ENCODE measurements at places on chromosomes 1 and 21. TPM values are rescaled to one million over a fixed set of nuclear protein-coding genes. Genes with fewer than 3 reads are reported as not detected.

Gene AIRE
- total RNA-seq = not detected

Gene WNT3A
- not detected for total RNA-seq

DNA sequence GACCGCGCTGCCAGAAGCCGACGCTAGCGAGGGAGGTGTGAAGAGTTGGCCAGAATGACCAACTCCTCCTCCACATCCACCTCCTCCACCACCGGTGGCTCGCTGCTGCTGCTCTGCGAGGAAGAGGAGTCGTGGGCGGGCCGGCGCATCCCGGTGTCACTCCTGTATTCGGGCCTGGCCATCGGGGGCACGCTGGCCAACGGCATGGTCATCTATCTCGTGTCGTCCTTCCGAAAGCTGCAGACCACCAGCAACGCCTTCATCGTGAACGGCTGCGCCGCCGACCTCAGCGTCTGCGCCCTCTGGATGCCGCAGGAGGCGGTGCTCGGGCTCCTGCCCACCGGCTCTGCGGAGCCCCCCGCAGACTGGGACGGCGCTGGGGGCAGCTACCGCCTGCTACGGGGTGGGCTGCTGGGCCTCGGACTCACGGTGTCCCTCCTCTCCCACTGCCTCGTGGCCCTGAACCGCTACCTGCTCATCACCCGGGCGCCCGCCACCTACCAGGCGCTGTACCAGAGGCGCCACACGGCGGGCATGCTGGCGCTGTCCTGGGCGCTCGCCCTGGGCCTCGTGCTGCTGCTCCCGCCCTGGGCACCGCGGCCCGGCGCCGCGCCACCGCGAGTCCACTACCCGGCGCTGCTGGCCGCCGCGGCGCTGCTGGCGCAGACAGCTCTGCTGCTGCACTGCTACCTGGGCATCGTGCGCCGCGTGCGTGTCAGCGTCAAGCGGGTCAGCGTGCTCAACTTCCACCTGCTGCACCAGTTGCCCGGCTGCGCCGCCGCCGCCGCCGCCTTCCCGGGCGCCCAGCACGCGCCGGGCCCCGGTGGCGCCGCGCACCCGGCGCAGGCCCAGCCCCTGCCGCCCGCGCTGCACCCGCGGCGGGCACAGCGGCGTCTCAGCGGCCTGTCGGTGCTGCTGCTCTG lies 1.2 kb downstream of the GPR88 start:
- H3K36me3 ChIP-seq = no peaks in the 10 kb centered on the region
- H3K4me3 ChIP-seq = peak overlapping the region; percentile 72
- DNase-seq = no peak
- no peak overlapping the region for H3K27ac ChIP-seq

DNA sequence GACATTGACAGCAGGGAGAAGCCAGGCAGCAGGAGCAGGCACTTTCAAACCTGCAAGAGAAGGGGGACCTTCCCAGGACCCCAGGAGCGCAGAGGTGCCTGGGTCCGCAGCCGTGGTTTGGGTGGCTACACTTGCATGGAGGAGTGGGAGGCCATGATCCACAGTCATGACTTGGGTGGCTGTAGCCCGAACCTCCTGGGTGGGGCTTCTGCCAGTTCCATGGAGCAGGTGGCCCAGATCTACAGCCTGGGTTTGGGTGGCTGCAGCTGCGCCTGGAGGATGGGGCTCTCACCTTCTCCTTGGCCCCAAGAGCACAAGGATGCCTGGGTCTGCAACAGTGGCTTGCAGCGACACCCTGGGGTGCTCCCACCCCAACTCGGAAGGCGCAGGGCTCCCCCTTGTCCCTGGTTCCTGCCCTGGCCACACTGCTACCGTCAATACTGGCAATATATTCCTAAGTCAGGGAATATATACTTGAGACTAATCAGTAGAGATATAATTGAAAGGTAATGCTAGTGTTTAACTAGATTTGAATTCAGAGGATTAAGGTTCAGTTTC lies 2.3 kb upstream of the OR6K6 start:
- no peak for DNase-seq
- no peaks in the 10 kb centered on the region for H3K27me3 ChIP-seq
- no peak overlapping the region for H3K4me3 ChIP-seq
- H3K36me3 ChIP-seq = no peaks in the 10 kb centered on the region

DNA sequence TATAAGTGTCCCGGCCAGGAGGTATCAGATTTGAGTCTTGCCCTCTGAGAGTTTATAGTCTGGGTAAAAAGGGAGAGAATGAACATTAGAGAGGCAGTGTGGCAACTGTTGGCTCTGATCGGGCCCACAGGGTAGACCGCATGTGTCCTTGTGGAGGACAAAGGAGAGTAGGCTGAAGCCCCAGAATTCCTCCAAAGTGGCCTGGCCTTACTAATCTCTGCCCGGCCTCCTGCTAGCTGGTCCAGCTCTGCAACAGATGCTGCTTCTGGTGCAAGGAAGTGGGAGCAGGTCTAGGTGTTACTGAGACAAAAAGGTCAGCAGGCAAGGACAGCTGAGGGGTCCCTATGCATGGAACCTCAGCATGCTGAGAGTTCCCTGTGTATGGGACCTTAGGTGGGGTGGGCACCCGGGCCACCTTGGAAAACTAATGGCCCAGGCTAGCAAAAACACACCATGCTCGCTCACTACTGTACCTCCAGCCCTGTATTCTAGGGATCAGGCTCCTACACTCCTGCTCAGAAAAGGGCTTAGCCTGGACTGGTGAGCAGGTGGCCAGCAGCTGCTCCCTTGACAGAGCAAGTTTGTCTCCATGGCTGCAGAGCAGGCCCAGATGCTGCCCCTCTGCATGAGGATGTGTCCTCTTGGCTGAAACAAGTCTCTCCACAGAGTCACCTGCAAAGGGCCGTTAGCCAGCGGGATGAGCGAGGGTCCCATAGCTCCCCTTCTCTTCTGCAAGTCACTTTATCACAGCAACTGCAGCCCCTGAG lies 30.3 kb upstream of the RGS16 start:
- no peak for DNase-seq
- no peaks in the 10 kb centered on the region for H3K4me1 ChIP-seq
- no peak overlapping the region for H3K27ac ChIP-seq

- H3K27ac ChIP-seq = no peak overlapping the region
- no peak for DNase-seq
- no peaks in the 10 kb centered on the region for H3K36me3 ChIP-seq
- H3K4me1 ChIP-seq = peaks cover 33% of the 10 kb centered on the region
- H3K27me3 ChIP-seq = no peaks in the 10 kb centered on the region
These were observed 2.3 kb upstream of the USP16 start for GRCh38 chr21:29022166-29022565.

DNA sequence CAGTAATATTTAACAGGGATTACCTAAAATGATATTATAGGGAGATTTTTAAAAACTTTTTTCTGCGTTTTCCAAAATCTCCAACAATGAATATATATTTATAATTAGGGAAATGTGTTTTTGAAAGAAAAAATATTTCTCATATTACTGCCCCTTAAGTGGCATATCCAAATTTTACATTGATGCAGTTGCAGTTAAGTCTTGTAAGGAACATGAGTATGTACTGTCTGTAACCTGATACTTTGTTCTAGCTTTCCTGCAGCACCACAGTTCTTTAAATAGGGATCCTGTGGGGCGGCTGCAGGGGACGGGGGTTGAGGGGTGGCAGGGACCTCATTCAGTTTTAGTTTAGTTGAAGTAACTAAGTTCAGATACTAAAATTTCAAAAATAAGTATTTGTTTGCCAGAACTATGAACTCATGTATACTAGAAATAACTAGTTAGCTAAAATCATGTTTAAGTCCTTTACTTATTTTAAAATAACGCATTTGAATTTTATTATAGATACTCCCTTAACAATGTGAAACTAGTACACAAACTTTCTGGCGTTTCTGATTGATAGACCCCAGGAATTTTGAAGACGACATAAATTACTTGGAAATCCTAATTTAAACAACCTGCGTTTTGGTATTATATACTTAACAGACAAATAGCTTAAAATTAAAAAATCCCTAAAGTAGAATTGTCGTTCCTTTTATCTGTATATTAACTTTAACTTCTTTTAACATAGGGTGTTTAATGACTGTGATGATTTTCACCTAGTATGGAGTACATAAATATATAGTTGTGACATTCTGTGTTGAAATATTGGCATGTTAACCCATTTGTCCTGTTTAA lies 639 bp upstream of the DNAJB4 start:
- H3K4me3 ChIP-seq = peak overlapping the region; percentile 79
- peaks cover 20% of the 10 kb centered on the region for H3K4me1 ChIP-seq
- DNase-seq = no peak
- H3K36me3 ChIP-seq = no peaks in the 10 kb centered on the region
